ENCODE measurements at places on chromosomes 12 and 14. TPM values are rescaled to one million over a fixed set of nuclear protein-coding genes. Genes with fewer than 3 reads are reported as not detected.

Gene GARIN6
- not detected for total RNA-seq

Gene TAS2R31
- total RNA-seq: not detected

DNA sequence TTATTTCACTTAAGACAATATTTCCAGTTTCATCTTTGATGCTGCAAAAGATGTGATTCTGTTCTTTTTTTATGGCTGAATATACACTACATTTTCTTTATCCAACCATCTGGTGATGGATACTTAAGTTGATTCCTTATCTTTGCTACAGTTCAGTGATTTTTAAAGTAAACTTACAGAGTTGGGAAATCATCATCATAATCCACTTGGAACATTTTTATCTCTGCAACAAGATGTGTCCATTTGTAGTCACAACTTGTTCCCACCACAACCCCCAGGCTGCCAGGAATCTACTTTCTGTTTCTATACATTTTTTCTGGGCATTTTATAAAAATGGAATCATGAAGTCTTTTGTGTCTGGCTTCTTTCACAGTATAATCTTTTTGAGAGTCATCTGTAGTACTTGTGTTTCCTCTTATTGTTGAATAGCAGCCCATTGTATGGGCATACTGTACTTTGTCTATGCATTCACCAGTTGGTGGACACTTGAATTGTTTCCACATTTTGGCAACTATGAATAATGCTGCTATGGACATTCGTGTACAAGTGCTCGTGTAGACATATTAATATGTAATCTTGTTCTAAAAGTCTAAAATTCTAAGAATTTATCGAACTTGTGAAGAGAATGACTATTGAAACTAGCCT, 212.5 kb upstream of the DDHD1 start:
- H3K4me3 ChIP-seq: no peak overlapping the region
- no peak for DNase-seq
- H3K4me1 ChIP-seq: peaks cover 5% of the 10 kb centered on the region
- H3K27me3 ChIP-seq: no peaks in the 10 kb centered on the region

DNA sequence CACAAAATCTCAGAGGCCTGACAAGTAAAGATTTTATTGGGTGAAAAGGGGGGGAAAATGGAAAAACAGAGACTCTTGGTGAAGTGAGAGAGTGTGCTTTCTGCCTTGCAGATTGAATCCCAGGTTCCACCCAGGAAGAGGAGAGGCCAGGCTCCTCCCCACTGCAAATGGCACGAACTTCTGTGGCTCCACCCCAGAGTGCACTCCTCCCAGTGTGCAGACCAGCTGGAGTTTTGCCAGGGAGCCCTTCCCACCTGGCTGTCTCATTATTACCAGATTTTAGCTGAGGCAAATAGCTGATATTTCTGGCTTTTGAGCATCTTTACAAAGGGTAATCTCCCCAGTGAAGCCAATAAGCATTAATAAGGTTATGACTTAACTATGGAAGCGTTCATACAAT, 51.9 kb downstream of the TESPA1 start:
- no peak for DNase-seq
- H3K4me1 ChIP-seq: no peaks in the 10 kb centered on the region
- no peak overlapping the region for H3K27ac ChIP-seq
- H3K4me3 ChIP-seq: no peak overlapping the region
- no peaks in the 10 kb centered on the region for H3K27me3 ChIP-seq
- H3K36me3 ChIP-seq: no peaks in the 10 kb centered on the region

Gene ADCY4
- 25.5 TPM for total RNA-seq

DNA sequence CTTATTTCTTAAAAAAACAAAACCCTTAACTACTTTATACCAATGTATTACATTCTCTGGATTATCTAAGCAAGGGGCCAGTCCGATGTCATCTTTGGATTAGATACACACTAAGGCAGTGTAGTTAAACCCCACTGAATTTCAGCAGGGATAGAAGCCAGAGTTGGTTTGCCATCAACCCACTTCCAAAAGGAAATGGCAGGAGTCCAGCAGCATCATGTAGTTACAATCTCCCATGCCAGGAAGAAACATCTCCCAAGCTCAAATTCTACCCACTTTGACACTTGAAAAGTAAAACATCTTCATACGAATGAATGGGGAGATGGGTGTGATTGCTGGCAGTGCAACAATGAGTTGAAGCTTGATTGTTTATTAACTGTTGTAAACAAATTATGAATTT, 203.5 kb upstream of the PLXNC1 start:
- H3K27ac ChIP-seq: no peak overlapping the region
- no peaks in the 10 kb centered on the region for H3K27me3 ChIP-seq
- H3K36me3 ChIP-seq: no peaks in the 10 kb centered on the region
- no peak for DNase-seq

Gene BDKRB1
- 0.39 TPM for total RNA-seq

Gene ASCL1
- not detected for total RNA-seq

Gene SDS
- total RNA-seq: 1.3 TPM

Gene LRIG3
- 7.3 TPM for total RNA-seq

GRCh38 chr14:41662780-41663472, 56.2 kb downstream of the LRFN5 start:
- H3K4me3 ChIP-seq: no peak overlapping the region
- no peak overlapping the region for H3K27ac ChIP-seq
- H3K27me3 ChIP-seq: no peaks in the 10 kb centered on the region
- no peaks in the 10 kb centered on the region for H3K36me3 ChIP-seq
- no peak for DNase-seq

GRCh38 chr14:69615496-69616407, 4.4 kb downstream of the SUSD6 start:
- peak overlapping the region; percentile 97 for H3K27ac ChIP-seq
- H3K27me3 ChIP-seq: no peaks in the 10 kb centered on the region
- DNase-seq: peak; percentile 77
- H3K4me1 ChIP-seq: peaks cover 87% of the 10 kb centered on the region
- H3K36me3 ChIP-seq: no peaks in the 10 kb centered on the region

Gene HPD
- total RNA-seq: 1.3 TPM

Gene MGP
- 454 TPM for total RNA-seq

DNA sequence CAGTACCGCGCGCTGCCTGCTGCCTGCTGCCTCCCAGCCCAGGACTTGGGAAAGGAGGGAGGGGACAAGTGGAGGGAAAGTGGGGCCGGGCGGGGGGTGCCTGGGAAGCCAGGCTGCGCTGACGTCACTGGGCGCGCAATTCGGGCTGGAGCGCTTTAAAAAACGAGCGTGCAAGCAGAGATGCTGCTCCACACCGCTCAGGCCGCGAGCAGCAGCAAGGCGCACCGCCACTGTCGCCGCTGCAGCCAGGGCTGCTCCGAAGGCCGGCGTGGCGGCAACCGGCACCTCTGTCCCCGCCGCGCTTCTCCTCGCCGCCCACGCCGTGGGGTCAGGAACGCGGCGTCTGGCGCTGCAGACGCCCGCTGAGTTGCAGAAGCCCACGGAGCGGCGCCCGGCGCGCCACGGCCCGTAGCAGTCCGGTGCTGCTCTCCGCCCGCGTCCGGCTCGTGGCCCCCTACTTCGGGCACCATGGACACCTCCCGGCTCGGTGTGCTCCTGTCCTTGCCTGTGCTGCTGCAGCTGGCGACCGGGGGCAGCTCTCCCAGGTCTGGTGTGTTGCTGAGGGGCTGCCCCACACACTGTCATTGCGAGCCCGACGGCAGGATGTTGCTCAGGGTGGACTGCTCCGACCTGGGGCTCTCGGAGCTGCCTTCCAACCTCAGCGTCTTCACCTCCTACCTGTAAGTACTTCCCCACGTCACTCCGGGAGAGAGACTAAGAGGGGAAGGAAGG, at the start of gene LGR5:
Gene LGR5, plus strand, starts transcription at position 186 of the 732 bp plus-strand sequence. Its CDS starts 283 bp downstream, at position 469.
- H3K36me3 ChIP-seq: no peaks in the 10 kb centered on the region
- H3K4me3 ChIP-seq: peak within 1 kb of the TSS; percentile 15
- peaks cover 24% of the 10 kb centered on the region for H3K4me1 ChIP-seq
- no peak within 1 kb of the TSS for H3K27ac ChIP-seq
- H3K27me3 ChIP-seq: no peaks in the 10 kb centered on the region

GRCh38 chr14:105460116-105460515, 14.5 kb upstream of the CRIP2 start:
- H3K4me1 ChIP-seq: peaks cover 12% of the 10 kb centered on the region
- no peak overlapping the region for H3K4me3 ChIP-seq
- H3K27me3 ChIP-seq: no peaks in the 10 kb centered on the region
- no peak for DNase-seq
- peaks cover 71% of the 10 kb centered on the region for H3K36me3 ChIP-seq
- no peak overlapping the region for H3K27ac ChIP-seq

DNA sequence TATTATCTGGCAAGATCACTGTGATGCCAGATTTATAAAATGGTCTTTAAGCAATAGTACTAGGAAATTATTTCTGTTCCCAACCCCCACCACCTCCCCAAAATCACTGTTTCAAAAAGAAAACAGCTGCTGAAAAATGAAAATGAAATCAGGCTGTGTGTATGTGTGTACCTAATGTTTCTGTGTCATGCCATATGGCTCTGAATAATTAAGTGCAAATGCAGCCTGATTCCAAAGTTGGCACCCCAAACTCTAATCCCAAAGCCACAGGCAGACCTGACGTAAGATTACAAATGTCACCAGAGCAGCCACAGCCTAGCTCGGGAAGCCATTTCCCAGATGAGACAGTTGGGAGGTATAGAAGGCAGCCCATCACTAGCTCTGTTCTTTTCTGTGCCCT, 175.5 kb downstream of the MED13L start:
- DNase-seq: no peak
- no peaks in the 10 kb centered on the region for H3K4me1 ChIP-seq
- no peaks in the 10 kb centered on the region for H3K27me3 ChIP-seq
- no peak overlapping the region for H3K4me3 ChIP-seq

Gene WNT5B
- total RNA-seq: 3.0 TPM

GRCh38 chr14:23430016-23430722, 5.3 kb downstream of the MYH7 start:
- no peaks in the 10 kb centered on the region for H3K27me3 ChIP-seq
- H3K4me3 ChIP-seq: no peak overlapping the region
- H3K36me3 ChIP-seq: peaks cover 40% of the 10 kb centered on the region
- peak overlapping the region; percentile 82 for H3K27ac ChIP-seq
- H3K4me1 ChIP-seq: peaks cover under 1% of the 10 kb centered on the region
- no peak for DNase-seq

GRCh38 chr14:77199590-77199989, 18.0 kb downstream of the TMEM63C start:
- no peaks in the 10 kb centered on the region for H3K4me1 ChIP-seq
- DNase-seq: no peak
- H3K4me3 ChIP-seq: no peak overlapping the region
- no peaks in the 10 kb centered on the region for H3K27me3 ChIP-seq
- H3K36me3 ChIP-seq: no peaks in the 10 kb centered on the region

Gene TAS2R42
- not detected for total RNA-seq

DNA sequence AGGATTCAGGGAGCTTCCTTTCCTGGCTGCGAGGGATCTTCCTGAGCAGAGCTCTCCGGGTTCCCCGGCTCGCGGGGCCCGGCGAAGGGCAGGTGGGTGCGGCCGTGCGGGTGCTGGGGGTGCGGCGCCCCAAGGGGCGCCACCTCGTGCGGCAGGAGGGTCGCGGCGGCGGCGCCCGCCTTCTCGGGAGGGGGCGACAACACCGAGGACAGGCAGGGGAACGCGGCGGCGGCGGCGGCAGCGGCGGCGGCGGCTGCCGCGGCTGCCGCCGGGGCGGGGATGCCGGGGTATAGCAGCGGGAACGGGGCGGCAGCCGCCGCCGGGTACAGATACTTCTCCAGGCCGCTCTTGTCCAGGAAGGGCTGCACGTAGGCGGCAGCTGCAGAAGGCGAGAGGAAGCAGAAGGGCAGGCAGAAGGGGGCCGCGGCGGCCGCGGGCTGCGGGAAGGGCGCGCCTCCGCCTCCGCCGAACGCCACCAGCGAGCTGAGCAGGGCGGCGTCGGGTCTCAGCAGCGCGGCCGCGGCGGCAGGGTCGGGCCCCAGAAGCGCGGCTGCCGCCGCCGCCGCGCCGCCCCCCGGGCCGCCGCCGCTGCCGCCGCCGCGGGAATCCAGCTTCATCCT, 2.7 kb downstream of the BHLHE41 start:
- H3K4me3 ChIP-seq: peak overlapping the region; percentile 67
- H3K36me3 ChIP-seq: no peaks in the 10 kb centered on the region
- DNase-seq: no peak
- H3K27me3 ChIP-seq: no peaks in the 10 kb centered on the region
- no peaks in the 10 kb centered on the region for H3K4me1 ChIP-seq

Gene MANSC4
- not detected for total RNA-seq

Gene RPGRIP1
- not detected for total RNA-seq

- no peak overlapping the region for H3K4me3 ChIP-seq
- no peaks in the 10 kb centered on the region for H3K36me3 ChIP-seq
- H3K27me3 ChIP-seq: no peaks in the 10 kb centered on the region
- no peak overlapping the region for H3K27ac ChIP-seq
- DNase-seq: no peak
- H3K4me1 ChIP-seq: no peaks in the 10 kb centered on the region
Measured at GRCh38 chr12:79217306-79217705, 352.7 kb downstream of the SYT1 start.

- no peaks in the 10 kb centered on the region for H3K36me3 ChIP-seq
- DNase-seq: no peak
- no peaks in the 10 kb centered on the region for H3K27me3 ChIP-seq
- H3K4me3 ChIP-seq: no peak overlapping the region
Measured at GRCh38 chr12:5395443-5396271, 36.3 kb upstream of the NTF3 start.

DNA sequence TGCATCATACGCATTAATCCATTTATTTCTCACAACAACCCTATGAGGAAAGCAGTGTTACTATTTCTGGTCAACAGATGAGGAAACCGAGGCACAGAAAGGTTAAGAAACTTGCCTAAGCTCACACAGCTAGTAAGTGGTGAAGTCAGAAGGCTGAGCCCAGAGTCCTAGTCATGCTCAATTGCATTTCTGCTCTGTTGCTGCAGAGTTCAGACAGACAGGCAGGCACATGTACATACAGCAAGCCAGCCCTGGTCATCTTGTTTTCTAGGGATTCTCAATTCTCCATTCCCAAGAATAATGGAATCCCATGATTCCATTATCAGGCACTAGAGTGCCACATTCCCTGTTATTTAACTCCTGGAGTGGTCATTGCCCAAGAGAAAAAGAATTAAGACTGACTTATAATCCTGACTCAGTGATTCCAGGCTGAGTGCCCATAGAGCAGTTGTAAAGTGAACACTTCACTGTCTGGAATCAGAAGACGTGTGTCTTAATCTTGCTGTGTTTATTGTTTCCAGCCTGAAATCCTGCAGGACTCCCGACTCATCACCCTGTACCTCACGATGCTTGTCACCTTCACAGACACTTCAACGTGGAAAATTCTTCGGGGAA, 10.7 kb downstream of the UBE3B start:
- H3K27ac ChIP-seq: no peak overlapping the region
- DNase-seq: no peak
- no peak overlapping the region for H3K4me3 ChIP-seq

- peaks cover 96% of the 10 kb centered on the region for H3K36me3 ChIP-seq
- H3K4me1 ChIP-seq: no peaks in the 10 kb centered on the region
- DNase-seq: no peak
Measured at GRCh38 chr12:53532524-53533445, 25.5 kb upstream of the NPFF start.

- H3K4me3 ChIP-seq: peak within 1 kb of the TSS; percentile 71
- peak within 1 kb of the TSS; percentile 88 for H3K27ac ChIP-seq
- H3K4me1 ChIP-seq: peaks cover 17% of the 10 kb centered on the region
Measured at GRCh38 chr14:31456841-31457664, at the start of gene DTD2. DTD2 (minus strand) TSS chr14:31457506; CDS start chr14:31457393, 113 bp downstream.

- H3K4me1 ChIP-seq: no peaks in the 10 kb centered on the region
- H3K36me3 ChIP-seq: no peaks in the 10 kb centered on the region
- no peak overlapping the region for H3K27ac ChIP-seq
- H3K27me3 ChIP-seq: no peaks in the 10 kb centered on the region
Measured at GRCh38 chr12:68003777-68004176, 14.5 kb downstream of the IFNG-AS1 start.

Gene NGB
- total RNA-seq: not detected

Gene ZDHHC22
- total RNA-seq: not detected

Gene BEST3
- total RNA-seq: 1.4 TPM

Gene RFC5
- 5.8 TPM for total RNA-seq

- H3K27ac ChIP-seq: peak overlapping the region; percentile 58
- DNase-seq: peak; percentile 70
- H3K36me3 ChIP-seq: no peaks in the 10 kb centered on the region
- H3K27me3 ChIP-seq: no peaks in the 10 kb centered on the region
- no peaks in the 10 kb centered on the region for H3K4me1 ChIP-seq
Measured at GRCh38 chr14:61438860-61439765, 117.7 kb downstream of the PRKCH start.

Gene LBHD2
- not detected for total RNA-seq
